ENCODE measurements at places on chromosomes 2 and 18.
A peak's percentile ranks its signal among the peaks of the same experiment; 100 is the strongest.

DNA sequence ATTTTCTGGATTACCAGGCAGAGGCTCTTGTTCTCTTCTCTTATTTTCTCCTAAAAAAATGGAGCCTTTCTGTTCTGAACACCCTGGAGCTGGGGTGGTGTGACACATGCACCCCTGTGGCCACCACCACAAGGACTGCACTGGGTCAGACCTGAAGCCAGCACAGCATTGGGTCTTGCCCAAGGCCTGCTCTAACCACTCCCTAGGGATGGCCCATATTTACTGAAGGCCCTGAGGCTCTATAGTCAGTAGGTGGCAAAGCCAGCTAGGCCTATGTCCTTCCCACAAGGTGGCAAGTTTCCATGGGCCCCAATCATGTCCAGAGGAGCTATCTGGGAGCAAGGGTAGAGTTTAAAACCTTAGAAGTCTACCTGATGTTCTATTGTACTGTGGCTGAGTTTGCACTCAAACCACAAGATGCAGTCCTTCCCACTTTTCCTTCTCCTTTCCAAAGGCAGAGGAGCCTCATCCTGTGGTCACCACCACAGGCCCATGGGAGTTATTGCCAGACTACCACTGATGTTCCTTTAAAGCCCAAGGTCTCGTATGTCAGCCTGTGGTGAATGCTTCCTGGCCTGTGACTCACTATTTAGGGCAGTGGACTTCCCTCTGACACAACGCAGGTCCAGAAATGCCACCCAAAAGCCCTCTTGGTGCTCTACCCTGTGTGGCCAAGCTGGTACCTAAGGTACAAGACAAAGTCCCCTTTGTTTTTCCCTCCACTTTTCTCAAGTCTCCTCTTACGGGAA lies 15.0 kb upstream of the FMNL2 start:
- DNase-seq: no peak

DNA sequence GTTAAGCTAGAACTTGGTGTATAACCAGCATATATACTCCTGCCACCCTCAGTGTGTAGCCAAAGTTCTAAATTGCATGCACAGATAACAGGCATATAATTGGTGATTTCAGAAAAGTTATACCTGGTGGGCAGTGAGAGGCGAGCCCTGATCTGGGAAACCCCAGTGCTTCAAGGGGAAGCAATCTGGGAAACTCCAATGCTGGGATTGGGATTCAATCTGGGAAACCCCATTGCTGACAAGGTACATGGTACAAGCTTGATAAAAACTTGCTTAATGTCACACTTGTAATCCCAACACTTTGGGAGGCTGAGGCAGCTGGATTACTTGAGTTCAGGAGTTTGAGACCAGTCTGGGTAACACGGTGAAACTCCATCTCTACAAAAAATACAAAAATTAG lies 147.6 kb downstream of the NEDD4L start:
- no peak for DNase-seq

- DNase-seq: no peak
Observed at GRCh38 chr2:224966613-224967012, 75.7 kb downstream of the DOCK10 start.

- DNase-seq: no peak
Observed at GRCh38 chr2:148623086-148623485, 21.5 kb upstream of the EPC2 start.

DNA sequence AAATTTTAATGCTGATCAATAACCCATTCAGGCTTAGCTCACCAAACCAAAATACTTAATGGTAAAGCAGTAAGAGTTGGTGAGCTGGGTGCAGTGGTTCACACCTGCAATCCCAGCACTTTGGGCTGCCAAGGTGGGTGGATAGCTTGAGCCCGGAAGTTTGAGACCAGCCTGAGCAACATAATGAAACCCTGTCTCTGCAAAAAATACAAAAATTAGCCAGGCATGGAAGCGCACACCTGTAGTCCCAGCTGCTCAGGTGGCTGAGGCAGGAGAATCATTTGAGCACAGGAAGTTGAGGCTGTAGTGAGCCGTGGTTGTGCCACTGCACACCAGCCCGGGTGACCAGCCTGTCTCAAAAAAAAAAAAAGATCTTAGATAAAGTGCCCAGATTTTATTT lies 35.7 kb upstream of the MPP4 start:
- DNase-seq: no peak

DNA sequence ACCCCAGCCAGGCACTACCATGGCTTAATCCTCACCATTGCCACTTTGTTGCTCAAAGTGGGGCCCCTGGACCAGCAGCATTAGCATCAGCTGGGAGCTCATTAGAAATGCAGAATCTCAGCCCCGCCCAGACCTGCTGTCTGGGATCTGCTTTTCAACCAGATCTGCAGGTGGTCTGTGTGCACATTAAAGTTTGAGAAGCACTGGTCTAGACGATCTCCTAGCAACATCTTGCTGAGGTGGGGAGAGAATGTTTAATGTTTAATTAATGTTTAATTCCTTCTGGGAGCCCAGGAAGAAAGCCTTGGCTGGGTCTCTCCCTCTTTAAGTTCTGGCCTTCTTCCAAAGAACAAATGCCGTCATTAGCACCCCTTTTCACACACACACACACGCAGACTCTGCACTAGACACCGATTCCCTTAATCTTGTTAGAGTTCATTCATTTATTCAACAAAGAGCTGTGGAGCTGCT lies 53.7 kb downstream of the EDAR start:
- no peak for DNase-seq

DNA sequence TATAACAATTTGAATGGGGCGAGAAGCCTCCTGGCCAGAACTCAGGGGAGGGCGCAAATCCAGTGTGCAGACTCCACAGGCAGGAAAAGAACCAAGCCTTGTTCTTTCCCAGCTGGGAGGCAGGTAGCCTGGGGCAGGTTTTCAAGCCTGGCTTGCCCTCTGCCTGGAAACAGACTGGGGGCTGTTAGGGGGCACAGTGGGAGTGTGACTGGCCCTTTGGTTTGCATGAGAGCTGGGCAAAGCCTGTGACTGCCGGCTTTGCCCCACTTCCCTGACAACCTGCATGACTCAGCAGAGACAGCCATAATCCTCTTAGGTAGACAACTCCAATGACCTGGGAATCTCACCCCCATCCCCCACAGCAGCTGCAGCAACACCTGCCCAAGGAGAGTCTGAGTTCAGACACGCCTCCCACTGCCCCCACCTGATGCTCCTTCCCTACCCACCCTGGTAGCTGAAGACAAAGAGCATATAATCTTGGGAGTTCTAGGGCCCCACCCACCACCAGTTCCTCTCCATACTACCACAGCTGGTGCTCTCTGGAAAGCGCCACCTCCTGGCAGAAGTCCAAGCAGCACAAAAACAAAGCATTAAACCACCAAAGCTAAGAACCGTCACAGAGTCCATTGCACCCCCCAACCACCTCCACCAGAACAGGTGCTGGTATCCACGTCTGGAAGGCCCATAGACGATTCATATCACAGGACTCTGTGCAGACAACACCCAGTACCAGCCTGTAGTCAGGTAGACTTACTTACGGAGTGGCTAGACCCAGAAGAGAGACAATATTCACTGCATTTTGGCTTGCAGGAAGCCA lies 402.5 kb downstream of the STK39 start:
- peak; percentile 13 for DNase-seq

GRCh38 chr2:27170581-27171337 lies 22.0 kb downstream of the TCF23 start:
- no peak for DNase-seq

DNA sequence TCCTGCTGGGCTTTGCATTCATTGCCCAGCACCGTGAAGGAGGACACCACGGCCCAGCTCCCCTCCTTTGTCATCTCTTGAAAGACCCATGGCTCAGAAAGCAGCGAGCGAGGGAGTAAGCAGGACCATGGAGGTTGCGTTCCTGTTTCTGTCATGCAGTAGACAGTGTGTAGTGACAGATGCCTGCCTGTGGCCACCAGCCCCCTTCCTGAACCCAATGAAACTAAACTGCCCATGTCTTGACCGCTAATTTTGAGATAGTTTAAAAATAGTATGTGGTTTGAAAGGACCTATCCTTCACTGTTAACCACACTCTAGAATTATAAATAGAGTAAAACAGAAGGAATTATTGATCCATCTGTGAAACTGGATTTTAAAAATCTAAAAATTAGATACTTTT lies 88.2 kb downstream of the ASAP2 start:
- DNase-seq: no peak

GRCh38 chr2:226865710-226866109 lies 29.9 kb downstream of the RHBDD1 start:
- DNase-seq: no peak

- DNase-seq: no peak
Observed at GRCh38 chr18:49639643-49640391, 78.0 kb downstream of the LIPG start.

- no peak for DNase-seq
Observed at GRCh38 chr2:42921147-42921520, 128.8 kb upstream of the HAAO start.

GRCh38 chr2:149055751-149056150 lies 17.3 kb downstream of the LYPD6B start:
- no peak for DNase-seq

GRCh38 chr2:64204703-64205102 lies 60.5 kb upstream of the PELI1 start:
- peak; percentile 28 for DNase-seq

- no peak for DNase-seq
Observed at GRCh38 chr2:100749771-100750542, 70.0 kb upstream of the NPAS2 start.

Data from activated CD4-positive, alpha-beta T cell treated with anti-CD3 and anti-CD28 coated beads for 48 hours (primary cell).